ENCODE measurements at places on chromosomes 5 and 9. TPM values are rescaled to one million over a fixed set of nuclear protein-coding genes. Genes with fewer than 3 reads are reported as not detected.

The ADGRD2 gene
- total RNA-seq: not detected

The BTNL3 gene
- total RNA-seq: not detected

The OTULINL gene
- 6.1 TPM for total RNA-seq

The IFNA2 gene
- total RNA-seq: not detected

The PCDHGB2 gene
- 0.08 TPM for total RNA-seq

The SFXN1 gene
- total RNA-seq: 94.2 TPM

The EPB41L4B gene
- total RNA-seq: 10.4 TPM

The SLC34A3 gene
- total RNA-seq: not detected

The NFX1 gene
- 27.5 TPM for total RNA-seq

The FBP1 gene
- total RNA-seq: not detected

The KCNN2 gene
- total RNA-seq: 0.06 TPM

The SCGB3A1 gene
- total RNA-seq: not detected

The LEAP2 gene
- 1.6 TPM for total RNA-seq

The SEC16A gene
- 65.6 TPM for total RNA-seq

The AFAP1L1 gene
- 8.1 TPM for total RNA-seq

The NPR2 gene
- 7.4 TPM for total RNA-seq

The MUSK gene
- not detected for total RNA-seq

The WDR38 gene
- total RNA-seq: not detected

All from A549 treated with CORT108297 at 1 μM for 4 hours (cell line).